ENCODE measurements at places on chromosomes 6 and 20. TPM values are rescaled to one million over a fixed set of nuclear protein-coding genes. Genes with fewer than 3 reads are reported as not detected.

GRCh38 chr6:1613346-1613687, 3.6 kb downstream of the FOXC1 start:
- peaks cover 60% of the 10 kb centered on the region for H3K27me3 ChIP-seq
- no peak overlapping the region for H3K4me3 ChIP-seq
- H3K36me3 ChIP-seq, result peaks cover 2% of the 10 kb centered on the region
- DNase-seq, result no peak
- H3K27ac ChIP-seq, result peak overlapping the region; percentile 34
- peaks cover 12% of the 10 kb centered on the region for H3K4me1 ChIP-seq

DNA sequence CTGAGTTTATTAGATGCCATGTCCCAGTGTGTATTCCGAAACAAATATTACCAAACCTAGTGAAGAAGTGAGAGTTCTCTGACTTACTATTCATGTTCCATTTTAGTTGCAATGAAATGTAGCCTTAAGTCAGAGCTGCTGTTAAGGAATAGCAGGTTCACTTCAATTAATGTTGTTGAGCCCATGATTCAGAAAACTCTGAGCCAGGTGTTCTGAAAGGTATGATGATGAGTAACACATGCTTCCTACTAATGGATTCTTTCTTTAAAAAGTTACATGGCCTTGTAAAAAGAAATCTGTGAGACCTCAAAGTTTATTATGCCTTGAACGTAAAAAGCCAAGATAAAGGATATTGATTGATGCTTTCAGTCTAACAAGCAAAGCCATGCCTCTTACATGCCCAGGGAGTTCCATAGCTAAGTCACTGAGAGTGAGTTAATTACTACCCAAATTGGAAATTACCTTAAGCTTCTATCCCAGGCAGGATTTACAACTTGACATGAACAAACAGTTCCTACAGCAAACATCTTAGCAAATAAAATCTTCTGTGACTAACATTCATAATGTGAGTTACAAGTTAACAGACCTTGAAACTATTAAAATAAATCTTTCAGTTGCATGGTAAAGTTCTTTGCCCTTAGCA, 122.9 kb downstream of the AKAP7 start:
- no peak for DNase-seq
- H3K27me3 ChIP-seq, result no peaks in the 10 kb centered on the region
- H3K4me1 ChIP-seq, result peaks cover 5% of the 10 kb centered on the region

GRCh38 chr20:40956542-40957264, 71.9 kb upstream of the TOP1 start:
- H3K36me3 ChIP-seq, result no peaks in the 10 kb centered on the region
- H3K4me3 ChIP-seq, result no peak overlapping the region
- H3K4me1 ChIP-seq, result peaks cover 3% of the 10 kb centered on the region
- DNase-seq, result no peak
- H3K27ac ChIP-seq, result no peak overlapping the region

- no peak for DNase-seq
- no peak overlapping the region for H3K4me3 ChIP-seq
- peak overlapping the region; percentile 41 for H3K27ac ChIP-seq
- no peaks in the 10 kb centered on the region for H3K27me3 ChIP-seq
Measured at GRCh38 chr6:111781041-111781708, 92.1 kb downstream of the FYN start.

- DNase-seq, result no peak
- peaks cover 9% of the 10 kb centered on the region for H3K27me3 ChIP-seq
- no peak overlapping the region for H3K27ac ChIP-seq
- H3K36me3 ChIP-seq, result no peaks in the 10 kb centered on the region
Measured at GRCh38 chr6:138036111-138036510, 71.1 kb downstream of the PERP start.

DNA sequence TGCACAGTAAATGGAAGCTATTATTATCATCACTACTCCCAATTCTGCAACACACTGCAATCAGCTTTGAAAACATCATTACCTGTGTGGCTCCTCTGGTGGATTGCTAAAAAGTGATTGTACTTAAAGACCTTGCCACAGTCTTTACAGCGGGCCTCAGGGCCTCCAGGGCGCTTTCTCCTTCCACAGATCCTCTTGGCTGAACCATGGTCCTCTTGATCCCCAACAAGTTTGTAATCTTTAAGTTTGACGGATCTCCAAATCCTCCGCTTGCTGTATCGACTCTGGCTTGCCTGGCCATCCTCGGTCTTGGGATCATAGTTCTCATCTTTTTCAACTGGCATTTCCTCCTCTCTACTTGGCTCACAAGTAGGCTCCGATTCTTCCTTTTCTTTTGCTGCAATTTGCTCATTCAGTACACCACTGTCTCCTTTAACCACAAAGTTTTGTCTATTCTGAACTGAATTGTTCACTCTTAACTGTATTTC, 2.0 kb downstream of the ZBTB24 start:
- H3K4me1 ChIP-seq, result peaks cover 65% of the 10 kb centered on the region
- H3K36me3 ChIP-seq, result peaks cover 47% of the 10 kb centered on the region
- peak overlapping the region; percentile 98 for H3K4me3 ChIP-seq
- DNase-seq, result no peak

DNA sequence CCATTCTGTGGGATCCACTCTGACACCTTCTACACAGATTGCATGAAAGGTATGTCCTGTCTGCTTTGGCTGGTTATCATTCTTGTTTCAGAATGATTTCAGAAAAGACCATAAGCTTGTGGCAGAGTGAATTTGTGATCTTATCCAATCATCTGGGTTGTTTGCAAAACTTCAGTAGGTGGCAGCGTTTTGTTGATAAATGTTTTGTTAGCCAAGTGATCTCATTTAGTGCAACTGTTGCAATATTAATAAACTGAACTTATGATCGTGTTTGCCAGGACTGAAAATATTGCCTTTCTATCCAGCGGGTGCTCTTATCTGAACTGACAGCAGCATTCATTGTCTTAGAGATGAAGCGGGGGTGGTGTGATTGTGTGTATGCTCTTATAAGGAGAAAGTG, 613.2 kb upstream of the NOX3 start:
- DNase-seq, result no peak
- H3K27me3 ChIP-seq, result peaks cover 1% of the 10 kb centered on the region
- H3K36me3 ChIP-seq, result no peaks in the 10 kb centered on the region
- no peaks in the 10 kb centered on the region for H3K4me1 ChIP-seq

- no peak for DNase-seq
- H3K4me3 ChIP-seq, result no peak overlapping the region
- no peaks in the 10 kb centered on the region for H3K27me3 ChIP-seq
- H3K36me3 ChIP-seq, result no peaks in the 10 kb centered on the region
- H3K4me1 ChIP-seq, result no peaks in the 10 kb centered on the region
Measured at GRCh38 chr6:123022975-123023374, 26.9 kb downstream of the CLVS2 start.

GRCh38 chr6:143007646-143008045, 53.0 kb upstream of the AIG1 start:
- no peaks in the 10 kb centered on the region for H3K36me3 ChIP-seq
- no peak for DNase-seq
- no peak overlapping the region for H3K4me3 ChIP-seq
- no peak overlapping the region for H3K27ac ChIP-seq

- DNase-seq, result no peak
- H3K27me3 ChIP-seq, result no peaks in the 10 kb centered on the region
- H3K4me3 ChIP-seq, result no peak overlapping the region
- H3K4me1 ChIP-seq, result no peaks in the 10 kb centered on the region
- H3K27ac ChIP-seq, result no peak overlapping the region
Measured at GRCh38 chr20:7025635-7026034, 258.1 kb downstream of the BMP2 start.

Gene SPATA25
- total RNA-seq, result 0.59 TPM

Gene PPP1R3G
- total RNA-seq, result not detected

Gene APCDD1L
- total RNA-seq, result not detected
